Sigmoid colon (tissue), 7 donors: ENCODE measurements at places on chromosomes 12 and 14. TPM values are rescaled to one million over a fixed set of nuclear protein-coding genes. Genes with fewer than 3 reads are reported as not detected.

APOF gene
- total RNA-seq: not detected

RNF212B gene
- not detected for total RNA-seq

ARHGAP9 gene
- total RNA-seq: 4.4 TPM

- no peak for DNase-seq
Observed at GRCh38 chr12:109266106-109266879, 42.8 kb downstream of the FOXN4 start.

- no peak for DNase-seq
Observed at GRCh38 chr12:57270966-57271470, 20.0 kb upstream of the STAC3 start.

DNA sequence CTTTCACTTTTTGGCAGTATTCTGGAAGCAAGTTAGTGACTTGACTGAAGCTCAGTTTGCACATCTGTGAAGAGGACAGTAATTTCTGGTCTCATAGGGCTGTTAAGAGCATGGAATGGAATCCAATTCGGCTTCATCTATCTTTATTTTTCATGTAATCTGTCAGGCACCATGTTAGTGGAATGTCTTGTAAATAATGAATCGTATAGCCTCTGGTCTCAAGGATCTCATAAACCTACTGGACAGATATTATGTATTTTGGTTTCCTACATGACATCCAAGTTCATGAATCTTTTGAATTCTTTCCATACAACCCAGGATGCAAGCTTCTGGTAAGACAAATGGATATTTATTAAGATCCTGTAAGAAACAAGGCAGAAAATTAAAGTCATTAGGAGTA lies 24.0 kb downstream of the TMTC2 start:
- no peak for DNase-seq

- DNase-seq: no peak
Observed at GRCh38 chr14:61527325-61528100, 167.8 kb upstream of the HIF1A start.

DNA sequence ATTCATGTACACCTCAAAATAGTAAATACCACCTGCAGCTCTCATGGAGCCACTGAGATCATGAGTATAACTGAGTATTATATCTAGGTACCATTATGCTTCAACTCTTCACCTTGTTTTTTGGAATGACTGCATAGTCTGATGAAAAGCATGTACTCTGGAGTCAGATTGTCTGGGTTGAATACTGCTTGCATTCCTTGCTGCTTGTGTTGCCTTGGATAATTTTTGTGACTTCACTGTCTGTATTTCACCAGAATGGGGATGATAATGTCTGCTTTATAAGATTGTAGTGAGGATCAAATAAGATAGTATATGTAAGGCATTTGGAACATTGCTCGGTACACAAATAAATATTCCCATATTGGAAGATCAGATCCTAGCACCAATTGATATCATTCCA lies 54.2 kb downstream of the SUSD6 start:
- no peak for DNase-seq

GRCh38 chr12:119938049-119938667 lies 50.9 kb upstream of the BICDL1 start:
- DNase-seq: no peak

DNA sequence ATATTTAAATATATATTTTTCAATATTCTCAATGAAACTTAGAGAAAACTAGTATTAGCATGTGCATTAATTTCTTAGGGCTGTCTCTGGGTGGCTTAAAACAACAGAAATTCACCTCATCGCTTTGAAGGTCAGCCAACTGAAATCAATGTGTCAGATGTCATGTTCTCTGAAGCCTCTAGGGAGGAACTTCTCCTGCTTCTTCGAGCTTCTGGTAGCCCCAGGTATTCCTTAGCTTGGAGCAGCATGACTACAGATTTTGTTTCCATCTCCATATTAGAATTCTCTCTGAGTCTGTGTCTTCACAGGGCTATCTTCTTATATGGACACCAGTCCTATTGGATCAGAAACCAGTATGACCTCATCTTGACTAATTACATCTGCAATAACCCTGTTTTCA lies 221.5 kb downstream of the PDZRN4 start:
- no peak for DNase-seq
